NCI-H2081 (cell line): ENCODE measurements at places on chromosomes 3 and 15.

DNA sequence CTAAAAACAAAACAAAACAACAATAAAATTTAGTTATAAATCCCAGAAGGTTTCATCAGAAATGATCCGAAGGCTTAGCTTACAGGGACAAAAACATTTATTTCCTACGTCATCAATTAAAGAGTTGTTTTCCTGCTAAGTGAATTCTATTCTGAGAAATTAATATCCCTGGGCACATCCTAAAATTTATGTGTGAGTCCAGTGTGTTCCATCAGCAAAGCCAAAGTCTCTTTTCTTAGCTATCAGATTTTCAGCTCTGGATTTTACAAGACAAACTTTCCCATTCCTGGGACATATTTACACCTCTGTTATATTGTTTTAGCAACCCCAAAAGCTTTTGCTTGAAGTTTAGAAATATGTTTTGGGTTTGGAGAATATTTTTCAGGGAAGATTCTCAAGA lies 4.4 kb upstream of the TMC3 start:
- no peak for DNase-seq

- no peak for DNase-seq
These were observed 21.6 kb downstream of the FSIP1 start for GRCh38 chr15:39761006-39761405.

DNA sequence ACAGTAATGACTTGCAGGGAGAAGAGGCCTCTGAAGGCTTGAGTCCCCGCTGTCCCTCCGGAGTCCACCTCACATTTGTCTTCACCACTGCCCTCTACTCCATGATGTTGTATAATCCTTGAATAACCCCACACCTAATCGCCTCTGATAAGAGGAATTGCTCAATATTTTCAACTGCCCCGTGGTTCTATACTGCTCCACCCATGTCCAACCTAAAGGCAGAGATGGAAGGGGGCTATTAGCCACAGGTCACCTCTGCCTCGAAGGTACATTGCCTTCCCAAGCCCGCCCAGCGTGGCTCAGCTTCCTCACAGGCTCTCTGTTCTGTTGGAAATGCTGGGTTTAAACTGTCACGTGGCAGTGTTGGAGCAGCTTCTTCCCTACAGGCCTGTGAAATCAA lies 12.4 kb downstream of the TLR9 start:
- DNase-seq: no peak

DNA sequence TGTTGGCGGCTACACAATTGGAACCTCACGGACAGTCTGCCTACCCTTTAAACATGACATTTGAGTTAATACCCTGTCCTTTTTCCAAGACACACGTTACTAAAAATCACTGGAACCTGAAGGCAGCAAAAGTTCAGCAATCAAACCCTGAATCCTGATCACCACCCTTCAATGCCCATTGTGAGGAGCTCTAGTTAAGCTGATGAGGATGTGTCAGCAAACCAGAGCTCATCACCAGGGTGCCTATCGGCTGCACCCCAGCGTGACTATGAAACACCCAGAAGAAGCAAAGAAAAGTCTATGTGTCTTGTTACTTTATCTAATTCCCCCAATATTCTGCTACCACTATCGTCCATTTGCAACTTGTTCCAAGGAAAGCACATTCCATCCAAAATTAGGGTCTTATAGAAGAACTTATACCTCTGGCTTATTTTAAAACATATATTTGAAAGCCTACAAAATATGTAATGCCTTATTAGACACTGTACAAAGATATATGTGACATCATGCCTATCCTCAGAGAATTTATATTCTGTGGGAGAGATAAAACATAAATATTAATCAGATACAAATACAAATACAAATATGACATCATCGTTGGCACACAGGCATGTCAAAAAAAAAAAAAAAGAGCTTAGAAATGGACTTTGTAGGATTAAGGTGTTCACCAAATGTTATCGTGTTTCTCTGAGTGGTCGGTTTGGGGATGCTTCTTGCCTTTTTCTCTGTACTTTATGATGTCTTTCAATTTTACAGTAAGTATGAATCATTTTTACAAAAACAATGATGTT lies 219.7 kb upstream of the SETMAR start:
- DNase-seq: no peak

GRCh38 chr15:25670621-25671020 lies 192.5 kb downstream of the ATP10A start:
- DNase-seq: no peak

DNA sequence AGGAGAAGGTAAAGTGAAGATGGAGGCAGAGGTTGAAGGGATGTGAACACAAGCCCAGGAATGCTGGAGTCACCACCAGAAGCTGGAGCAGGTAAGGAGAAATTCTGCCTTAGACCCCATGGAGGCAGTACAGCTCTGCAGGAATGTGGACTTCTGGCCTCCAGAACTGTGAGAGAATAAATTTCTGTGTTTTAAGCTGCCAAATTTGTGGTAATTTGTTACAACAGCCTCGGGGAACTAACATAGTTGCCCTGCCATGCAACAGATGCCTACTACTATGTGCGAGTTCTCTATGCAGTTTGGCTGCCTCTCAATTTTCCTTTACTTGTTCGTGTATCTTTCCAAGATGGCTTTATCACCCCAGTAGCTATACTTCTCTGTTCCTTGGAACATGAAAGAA lies 394.1 kb downstream of the TUSC7 start:
- DNase-seq: no peak

DNA sequence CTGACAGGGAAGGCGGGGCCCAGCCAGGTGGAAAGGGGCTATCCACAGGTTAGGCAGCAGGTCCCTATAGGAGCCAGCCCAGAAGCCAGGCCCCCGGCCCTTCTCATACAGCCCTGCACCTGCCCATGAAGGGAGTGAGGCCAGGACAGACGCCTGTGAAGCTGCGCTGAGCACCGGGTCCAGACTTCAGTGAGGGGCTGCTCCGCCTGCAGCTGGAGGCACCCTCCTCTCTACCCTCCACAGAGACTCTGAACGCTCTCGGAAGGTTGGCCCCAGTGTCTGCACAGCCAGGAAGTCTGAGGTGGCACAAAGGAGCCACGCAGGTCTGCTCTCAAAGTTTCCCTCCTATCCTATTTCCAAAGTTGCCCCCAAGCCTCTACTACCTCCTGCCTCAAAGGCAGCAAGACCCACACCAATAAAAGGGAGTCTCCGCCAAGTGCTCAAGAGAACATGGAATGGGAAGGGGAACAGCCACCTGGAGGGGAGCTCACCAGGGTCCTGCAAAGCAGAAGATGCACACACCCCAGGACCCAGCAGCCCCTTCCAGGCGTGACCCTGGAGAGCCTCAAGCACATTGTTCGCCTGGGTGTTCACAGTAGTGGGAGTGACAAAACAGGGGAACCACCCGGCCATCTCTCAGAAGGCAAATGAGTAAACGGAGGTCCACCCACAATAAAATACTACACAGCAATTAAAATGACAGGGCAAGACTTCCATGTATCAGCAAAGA lies 19.5 kb downstream of the XXYLT1 start:
- DNase-seq: no peak

- DNase-seq: no peak
These were observed 7.4 kb downstream of the STARD9 start for GRCh38 chr15:42582569-42583375.

DNA sequence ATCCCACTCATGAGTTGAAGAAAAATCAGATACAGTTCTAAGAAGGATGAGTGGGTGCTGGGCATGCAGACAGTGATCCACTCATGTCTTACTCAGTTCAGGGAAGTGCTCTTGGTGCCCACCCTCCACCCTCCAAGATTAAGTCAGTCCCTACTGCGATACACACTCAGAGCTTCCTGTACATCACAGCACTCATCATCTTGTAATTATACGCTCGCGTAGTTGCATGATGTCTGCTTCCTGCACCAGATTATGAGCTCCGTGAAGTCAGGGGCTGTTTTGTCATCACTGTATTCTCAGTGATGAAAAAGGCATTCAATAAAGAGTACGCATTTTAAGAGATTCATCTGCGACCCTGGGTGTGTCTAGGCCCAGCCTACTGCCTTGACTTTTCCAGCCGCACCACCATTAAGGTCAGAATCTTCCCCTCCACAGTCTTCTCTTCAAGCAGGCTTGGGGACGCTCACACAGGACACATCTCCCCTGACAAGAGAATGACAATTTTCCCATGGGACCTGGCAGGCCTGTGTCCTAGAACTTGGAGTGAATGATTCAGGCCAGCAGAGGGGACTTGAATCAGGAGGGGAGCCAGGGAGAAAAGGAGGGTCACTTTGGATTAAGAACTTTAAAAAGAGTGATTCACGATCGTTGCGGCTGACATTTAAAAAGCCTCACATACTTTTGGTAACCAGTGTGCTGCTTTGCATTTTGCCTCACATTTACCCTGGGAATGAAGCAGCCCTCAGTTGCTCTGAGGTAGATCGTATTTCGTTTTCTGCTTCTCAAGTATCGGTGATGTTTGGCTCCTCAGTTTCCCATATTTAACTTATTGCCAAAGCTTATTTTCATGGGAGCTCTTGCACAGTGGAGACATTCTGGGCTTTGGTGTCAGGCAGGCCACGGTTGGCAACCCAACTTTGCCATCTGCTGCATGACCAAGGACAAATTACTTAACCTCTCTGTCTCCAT lies 7.9 kb upstream of the PDE8A start:
- no peak for DNase-seq

DNA sequence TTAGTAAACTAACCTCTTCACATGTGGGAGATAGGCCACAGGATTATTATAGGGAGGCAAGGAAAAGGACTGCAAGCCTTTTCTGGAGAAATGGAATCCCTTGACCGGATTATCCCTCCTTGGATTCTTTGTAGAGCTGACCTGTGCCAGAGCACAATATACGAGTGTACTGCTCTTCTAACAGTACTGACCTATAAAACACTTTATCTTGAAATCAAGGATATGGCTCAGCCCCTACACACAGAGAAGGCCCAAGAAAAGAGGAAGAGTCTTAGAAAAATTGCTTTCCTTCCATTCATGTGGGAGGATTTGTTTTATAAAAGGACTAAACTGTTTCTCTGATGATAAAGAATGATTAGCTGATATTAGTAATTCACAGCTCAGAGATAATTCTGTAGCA lies 42.2 kb downstream of the DMXL2 start:
- DNase-seq: no peak

DNA sequence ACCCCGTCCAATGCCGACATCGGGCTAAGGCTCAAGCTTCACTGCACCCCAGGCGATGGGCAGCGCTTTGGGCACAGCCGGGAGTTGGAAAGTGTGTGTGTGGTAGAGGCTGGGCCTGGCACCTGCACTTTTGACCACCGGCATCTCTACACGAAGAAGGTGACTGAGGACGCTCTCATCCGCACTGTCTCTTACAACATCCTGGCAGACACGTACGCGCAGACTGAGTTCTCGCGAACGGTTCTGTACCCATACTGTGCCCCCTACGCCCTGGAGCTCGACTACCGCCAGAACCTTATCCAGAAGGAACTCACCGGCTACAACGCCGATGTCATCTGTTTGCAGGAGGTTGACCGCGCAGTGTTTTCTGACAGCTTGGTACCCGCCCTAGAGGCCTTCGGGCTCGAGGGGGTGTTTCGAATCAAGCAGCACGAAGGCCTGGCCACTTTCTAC lies 1.0 kb downstream of the PDE12 start:
- no peak for DNase-seq

DNA sequence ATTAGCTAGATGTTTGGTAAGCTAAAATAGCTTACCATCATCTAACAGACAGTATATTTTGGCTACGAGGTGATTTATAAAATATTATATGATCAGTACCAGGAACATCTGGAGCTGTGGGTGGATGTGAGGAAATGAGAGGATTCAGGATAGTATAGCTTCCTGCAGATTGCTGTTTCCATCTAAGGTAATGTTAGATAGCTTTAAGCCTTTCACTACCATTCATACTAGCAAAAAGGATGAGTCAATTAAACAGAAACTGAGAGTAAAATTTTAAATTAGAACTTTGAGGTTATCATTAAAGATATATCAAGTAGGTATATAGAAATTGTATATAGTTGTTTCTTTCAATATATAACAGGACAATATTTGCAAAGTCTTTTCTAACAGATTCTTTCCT lies 8.0 kb downstream of the ZBTB20 start:
- no peak for DNase-seq

GRCh38 chr15:98292442-98293240 lies 332.1 kb downstream of the ARRDC4 start:
- peak; percentile 54 for DNase-seq

DNA sequence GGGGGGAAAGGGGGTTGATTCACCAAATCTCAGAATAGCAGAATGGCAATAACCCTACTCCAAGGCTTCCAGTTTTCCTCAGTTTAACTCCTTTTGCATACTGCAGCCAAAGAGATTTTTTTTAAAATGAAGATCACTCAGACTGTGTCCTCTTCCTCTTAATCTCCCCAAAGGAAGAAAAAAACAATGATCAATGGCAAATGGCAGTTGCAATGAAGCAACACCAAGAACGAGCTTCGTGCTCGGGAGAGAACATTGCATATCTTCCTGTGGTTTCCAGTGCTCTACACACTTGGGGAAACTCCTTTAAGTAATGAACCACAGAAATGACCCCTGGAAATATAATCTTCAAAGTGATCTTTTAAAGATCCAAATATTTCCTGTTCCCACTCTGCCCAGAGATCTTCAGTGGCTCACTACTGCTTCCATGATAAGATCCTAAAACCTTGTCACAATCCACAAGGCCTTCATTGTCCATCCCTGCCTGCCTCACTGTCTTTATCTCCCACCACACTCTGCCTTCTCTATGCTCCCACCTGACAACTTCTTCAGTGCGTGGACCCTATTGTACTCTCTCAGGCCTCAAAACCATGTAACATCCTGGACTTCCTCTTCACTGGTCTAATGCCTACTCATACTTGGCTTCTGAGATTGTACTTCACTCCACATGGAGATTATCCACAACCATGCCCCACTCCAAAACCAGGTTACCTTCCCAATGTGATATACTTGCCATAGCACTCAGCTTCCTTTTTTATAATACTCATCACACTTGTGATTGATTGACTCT lies 394.8 kb downstream of the FHIT start:
- DNase-seq: no peak

GRCh38 chr3:40169983-40170382 lies 139.5 kb upstream of the EIF1B start:
- DNase-seq: no peak

DNA sequence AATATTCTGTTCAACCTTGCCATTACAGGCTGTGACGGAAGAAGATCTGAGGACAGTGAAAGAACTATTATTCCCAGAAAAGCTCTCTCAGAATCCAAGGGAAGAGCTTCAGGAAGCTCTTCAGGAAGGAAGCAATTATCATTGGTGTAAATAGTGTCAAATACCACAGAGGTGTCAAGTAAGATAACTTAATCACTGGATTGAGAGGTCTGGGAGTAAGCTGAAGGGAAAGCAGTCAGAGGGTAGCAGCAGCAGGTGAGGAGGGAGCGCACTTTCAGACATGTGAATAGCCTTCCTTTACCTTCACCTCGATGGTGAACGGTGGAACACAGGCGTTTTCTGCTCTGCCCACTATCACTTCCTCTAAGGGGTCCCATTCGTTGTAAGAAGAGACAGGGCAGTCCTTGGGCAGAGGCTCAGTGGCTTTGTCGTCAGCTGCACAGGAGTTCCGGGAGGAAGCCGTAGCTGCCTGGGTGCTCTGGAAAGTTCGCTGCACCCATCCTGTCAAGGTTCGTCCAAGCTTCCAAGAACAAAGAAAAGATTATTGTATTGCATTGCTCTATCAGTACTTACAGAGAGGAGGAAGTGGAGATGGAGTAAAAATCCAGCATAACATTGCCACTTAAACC lies 1.9 kb downstream of the GATM start:
- no peak for DNase-seq
